SK-N-SH (cell line): ENCODE measurements at places on chromosomes 3 and 15. TPM values are rescaled to one million over a fixed set of nuclear protein-coding genes. Genes with fewer than 3 reads are reported as not detected.

Gene ANKUB1
- not detected in 2 replicates for polyA plus RNA-seq

Gene ACAD11
- polyA plus RNA-seq = 16.3 and 29.2 TPM in 2 replicates

Gene DLEC1
- 0.02 TPM in 1 of 2 replicates, not detected in the other for polyA plus RNA-seq

GRCh38 chr3:10251006-10251405, 2.7 kb downstream of the TATDN2 start:
- DNase-seq = no peak

DNA sequence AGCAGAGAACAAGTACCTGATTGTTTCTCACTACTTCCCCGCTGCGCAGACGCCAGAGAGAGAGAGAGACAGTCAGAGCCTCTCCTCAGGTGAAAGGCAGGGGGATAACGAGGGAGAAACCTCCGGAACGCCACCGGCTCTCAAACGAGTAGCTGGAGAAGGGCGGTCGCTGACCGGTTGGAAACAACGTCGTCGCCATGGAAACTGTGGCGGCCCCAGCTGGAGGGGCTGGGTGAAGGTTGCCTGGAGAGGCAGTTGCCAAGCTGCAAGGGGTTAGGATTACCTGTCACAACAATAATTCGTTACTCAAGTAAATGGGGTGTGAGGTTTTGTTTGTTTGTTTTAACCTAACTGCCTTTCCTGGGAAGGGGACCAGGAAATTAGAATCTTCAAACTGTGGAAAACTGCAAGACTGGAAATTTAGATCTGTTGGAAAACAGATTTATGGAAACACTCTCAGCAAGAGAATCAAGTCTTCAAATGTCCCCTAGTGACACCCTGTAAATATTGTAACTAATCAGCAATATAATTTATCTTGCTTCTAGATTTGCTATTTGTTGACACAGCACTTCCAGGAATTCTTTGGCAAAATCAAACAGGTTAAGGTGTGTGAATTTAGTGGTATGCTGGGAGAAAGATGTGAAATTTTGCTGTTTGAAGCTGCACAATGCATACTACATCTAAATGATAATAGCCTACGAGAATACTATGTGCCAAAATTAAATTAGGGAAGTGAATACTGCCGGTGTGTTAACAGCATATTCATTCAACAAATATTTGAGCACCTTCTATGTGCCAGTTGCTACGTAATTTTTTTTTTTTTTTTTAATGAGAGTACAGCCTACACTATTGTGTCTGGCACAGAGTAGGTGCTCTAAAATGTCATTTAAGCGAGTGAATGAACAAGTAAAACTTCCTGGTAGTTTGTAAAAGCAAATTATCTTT, at the start of gene DNAH12:
Gene DNAH12, minus strand, starts transcription at position 164 of the 945 bp plus-strand sequence. CDS start 1,474 bp downstream, outside the sequence.
- DNase-seq = peak; percentile 75

- no peak for DNase-seq
Measured at GRCh38 chr3:174419216-174419615, 439.9 kb upstream of the NAALADL2 start.

DNA sequence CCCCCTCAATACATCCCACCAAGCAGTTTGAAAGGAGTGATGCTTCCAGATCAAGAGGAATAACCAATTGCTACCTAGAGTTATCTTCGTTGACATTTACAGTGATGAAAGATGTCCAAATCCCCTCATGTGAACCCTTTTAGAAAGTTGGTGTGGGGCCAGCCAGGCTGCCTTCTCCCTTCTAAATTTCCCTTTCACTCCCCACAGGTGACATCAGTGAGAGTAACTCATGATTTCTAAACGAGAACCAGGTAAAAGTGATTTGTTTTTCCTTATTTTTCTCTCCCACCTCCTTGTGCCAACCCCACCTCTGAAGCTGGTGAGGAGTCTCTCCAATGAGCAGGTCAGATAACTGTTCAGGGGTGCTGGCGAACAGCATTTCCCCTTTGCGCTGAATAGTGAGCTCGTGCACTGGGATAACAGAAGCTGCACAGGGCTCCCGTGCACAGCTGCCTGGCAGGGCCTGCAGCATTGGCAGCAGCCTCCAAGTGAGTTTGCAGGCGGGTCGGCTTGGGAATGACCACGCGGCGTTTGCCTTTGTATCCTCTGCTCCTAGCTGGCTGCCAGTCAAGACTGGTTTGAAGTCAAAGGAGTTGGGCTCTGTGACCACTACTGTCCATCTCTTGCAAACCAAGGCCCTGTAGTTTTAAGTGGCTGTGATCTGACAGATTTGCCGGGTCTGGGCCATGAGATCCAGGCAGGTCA, 70.2 kb upstream of the CORO2B start:
- no peak for DNase-seq

- no peak for DNase-seq
Measured at GRCh38 chr3:70096376-70097066, 97.0 kb downstream of the SAMMSON start.

- no peak for DNase-seq
Measured at GRCh38 chr3:65762235-65762580, 276.5 kb downstream of the MAGI1 start.

- DNase-seq = no peak
Measured at GRCh38 chr15:59401824-59402569, 29.3 kb upstream of the MYO1E start.

GRCh38 chr15:80461356-80462095, 57.3 kb downstream of the ARNT2 start:
- DNase-seq = no peak

DNA sequence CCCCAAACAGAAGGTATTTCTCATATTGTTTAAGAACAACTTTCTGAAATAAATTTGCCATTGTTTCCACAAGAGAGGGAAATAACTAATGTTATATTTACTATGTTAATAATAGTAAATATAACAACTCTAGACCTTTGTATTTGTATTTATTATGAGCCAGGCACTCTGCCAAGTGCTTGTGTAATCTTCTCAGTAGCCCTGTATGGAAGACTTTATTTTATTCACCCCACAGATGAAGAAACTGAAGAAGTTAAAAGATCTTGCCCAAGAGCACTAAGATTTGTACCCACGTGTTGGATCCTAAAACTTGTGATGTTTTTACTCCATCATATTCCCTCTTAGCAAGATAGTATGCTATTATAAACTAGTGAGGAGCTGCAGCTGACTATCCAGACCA, 12.0 kb upstream of the GNB4 start:
- no peak for DNase-seq

DNA sequence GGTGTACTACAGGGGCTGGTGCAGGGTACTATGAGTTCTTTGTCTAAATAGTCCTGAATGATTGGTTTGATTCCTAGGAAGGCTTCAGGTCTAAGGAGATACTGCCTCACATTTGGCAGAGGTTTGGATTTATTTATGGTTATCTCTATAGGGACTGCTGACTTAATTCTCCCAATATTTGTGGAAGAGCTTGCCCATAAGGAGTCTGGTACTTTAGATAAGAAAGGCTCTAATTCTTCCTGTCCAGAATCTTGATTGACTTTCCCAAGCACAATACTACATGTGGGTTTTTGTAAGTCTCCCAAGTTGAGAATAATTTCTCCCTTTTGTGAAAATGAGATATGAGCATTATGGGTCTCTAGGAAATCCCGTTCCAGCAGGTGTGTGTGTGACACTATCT, 36.7 kb upstream of the AP4E1 start:
- no peak for DNase-seq

- DNase-seq = no peak
Measured at GRCh38 chr15:88447206-88447605, 20.0 kb downstream of the MRPL46 start.
